ENCODE measurements at places on chromosomes 12 and 14. TPM values are rescaled to one million over a fixed set of nuclear protein-coding genes. Genes with fewer than 3 reads are reported as not detected.

TECPR2 gene
- total RNA-seq: 13.3 TPM

LPAR5 gene
- total RNA-seq: under 0.01 TPM

JDP2 gene
- total RNA-seq: 77.1 TPM

NUP107 gene
- total RNA-seq: 43.8 TPM

GRCh38 chr12:55694188-55694515 lies 13.6 kb downstream of the ITGA7 start:
- peak; percentile 31 for DNase-seq

DNA sequence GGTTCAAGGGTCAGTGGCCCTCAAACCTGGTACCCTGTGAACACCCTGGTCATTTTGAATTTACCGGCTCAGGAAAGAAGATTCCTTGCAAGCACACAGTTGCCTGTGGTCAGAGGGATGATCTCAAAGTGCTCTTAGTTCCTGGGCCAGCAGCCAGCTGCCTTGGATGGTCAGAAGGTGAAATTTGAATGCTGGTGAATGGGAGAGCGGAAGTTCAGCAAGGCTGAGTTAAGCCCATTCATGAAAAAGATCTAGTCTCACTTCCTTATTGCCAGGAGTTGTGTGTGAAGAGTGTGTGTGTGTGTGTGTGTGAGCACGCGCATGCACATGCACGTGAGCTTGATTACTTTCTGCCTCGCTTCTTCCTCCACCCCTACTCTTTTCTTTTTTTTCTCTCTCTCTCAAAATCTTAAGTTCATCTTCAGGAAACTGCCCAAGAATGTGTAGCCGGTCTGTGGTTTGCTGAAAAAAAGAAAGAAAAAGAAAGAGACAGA lies 155.5 kb upstream of the CCND2 start:
- DNase-seq: peak; percentile 5

DNA sequence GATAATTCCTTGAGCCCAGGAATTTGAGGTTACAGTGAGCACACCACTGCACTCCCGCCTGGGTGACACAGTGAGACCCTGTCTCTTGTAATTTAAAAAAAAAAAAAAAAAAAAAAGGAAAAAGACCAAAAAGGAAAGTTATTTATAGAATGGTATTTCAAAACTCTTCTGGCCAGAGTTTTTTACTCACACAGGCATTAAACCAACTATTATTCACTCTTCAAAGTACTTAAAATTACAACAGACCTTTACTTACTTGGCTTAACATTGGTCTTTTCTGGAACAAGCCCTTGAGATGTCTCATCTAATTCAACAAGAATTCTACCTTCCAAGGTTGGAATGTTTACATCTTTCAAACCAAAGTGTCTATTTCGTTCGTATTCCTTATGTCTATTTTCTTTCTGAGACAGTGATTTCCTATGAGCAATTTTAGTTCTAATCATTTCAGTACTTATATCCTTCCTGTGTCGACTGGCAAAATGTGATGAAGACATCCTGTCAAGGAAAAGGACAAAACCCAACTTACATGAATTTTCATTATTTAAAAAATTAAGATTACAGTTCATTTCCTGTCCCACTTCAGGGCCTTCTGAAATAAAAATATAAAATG lies 2.6 kb downstream of the DLGAP5 start:
- peak; percentile 56 for DNase-seq

- DNase-seq: no peak
Observed at GRCh38 chr12:14578646-14579045, 11.0 kb upstream of the PLBD1 start.

DNA sequence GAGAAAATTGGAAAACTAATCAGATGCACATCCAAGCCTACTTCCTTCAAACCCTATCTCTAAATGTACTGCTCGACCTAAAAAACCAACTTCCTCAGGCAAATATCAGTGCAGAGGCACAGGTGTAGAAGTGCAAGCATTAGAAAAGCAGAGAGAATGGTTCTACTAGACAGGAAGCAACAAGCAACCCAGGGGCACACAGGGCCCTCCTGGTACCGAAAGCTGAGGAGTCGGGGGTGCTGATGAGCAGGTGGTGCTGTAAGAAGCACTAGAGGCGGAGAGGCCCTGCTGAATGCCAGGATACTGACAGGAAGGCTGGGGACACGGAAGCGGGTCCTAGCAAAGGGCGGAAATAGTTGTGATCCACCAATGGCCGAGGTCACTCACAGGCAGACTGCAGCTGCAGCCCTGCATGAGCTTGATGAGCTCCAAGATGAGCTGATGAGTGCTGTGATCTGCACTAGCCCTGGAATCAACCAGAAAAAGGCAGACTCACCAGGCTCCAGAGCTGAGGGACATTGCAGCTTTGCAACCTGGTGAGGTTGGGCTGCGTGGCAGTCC lies 85.9 kb downstream of the TTC7B start:
- DNase-seq: no peak

- DNase-seq: no peak
Observed at GRCh38 chr14:106790189-106791036, 1264.0 kb downstream of the TMEM121 start.

DNA sequence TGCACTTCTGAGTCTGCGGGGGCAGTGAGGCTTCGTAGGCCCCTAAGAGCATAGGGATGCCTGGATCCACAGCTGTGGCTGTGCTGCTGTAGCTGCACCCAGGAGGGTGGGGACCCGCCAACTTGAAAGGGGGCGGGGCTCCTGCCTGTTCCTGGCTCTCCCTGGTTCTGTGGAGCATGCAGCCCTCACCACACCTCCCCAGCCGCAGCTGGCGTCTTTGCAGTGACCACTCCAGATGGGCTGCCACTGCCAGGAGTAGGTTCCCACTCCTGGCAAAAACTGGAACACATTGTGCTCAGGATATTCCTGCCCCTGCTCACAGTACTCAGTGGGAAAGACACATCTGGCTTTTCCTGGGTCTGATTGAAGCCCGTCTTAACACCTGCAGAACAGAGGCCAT lies 35.8 kb downstream of the TIMELESS start:
- DNase-seq: no peak

DNA sequence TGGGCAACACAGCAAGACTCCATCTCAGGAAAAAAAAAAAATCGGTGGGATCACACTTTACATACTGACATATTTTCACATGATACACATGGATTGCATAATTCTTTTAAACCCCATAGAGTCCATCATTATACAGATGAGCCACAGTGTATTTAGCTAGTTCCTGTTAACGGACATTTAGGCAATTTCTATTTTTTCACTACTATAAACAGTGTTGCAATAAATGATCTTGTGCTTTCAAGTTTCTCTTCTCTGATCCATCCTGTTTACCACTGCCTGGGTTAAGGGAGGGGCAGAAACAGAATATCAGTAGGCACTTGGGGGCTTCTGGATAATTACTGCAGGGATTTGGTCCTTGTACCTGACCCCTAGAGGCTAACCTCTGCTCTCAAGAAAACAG lies 43.4 kb upstream of the SPTLC2 start:
- no peak for DNase-seq

DNA sequence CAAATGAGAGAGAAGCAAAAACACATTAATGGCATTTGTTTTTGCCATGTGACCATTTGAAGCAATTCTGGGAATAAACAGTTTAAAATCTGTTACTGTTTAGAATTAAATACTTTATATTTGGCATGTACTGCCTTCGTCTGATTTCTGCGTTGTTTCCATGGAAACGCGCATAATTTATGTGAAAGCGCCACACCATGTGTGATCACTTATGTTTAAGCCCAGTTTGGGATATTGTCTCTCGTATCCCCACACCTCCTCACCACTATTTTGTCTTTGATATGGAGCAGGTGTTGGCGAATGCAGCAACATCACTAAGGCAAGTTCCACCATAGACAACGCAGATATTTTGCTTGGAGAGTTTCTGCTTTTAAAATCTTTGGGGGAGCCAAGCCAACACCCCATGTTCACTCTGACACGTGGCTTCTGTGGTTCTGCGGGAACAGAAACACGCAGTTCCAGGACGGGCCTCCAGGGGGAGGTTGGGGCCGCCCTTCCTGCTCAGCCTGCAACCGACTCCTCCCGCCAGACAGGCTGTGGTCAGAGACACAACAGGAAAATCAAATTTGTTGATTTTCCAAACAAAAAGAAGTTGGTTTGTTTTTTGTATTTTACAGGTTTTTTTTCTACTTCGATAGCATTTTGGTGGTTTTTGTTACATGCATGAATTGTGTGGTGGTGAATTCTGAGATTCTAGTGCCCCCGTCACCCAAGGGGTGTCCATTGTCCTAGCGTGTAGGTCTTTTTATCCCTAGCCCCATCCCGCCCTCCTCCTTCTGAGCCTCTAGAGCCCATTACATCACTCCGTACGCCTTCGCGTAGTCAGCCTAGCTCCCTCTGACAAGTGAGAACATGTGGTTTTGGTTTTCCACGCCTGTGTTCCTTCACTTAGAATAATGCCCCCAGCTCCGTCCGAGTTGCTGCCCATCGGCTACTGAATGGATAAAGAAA lies 101.9 kb upstream of the SFSWAP start:
- peak; percentile 96 for DNase-seq

DNA sequence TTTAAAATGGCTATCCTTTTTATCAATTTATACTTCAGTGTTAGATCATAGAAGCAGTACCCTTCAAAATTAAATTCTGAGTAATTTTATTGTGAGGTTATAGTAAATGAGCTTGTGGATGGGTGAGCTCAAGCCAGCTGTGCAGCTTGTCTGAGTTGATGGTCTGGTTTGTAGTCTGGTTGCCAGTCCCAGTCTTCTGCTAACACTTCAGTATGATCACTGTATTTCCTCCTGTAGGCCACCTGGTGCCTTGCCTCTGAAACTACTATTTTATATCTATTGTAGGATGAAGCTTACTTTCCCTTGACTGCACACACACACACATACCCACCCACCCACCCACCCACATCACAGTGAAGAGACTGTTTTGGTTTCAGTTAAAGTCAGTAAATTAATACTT lies 496.4 kb downstream of the PCNX1 start:
- no peak for DNase-seq
